Stimulated activated memory B cell treated with anti-CD40 and anti-IgM and Interleukin-4, amounts not matched to agents 10 μg/mL and 1 μg/mL and 100 μg/mL, for 72 hours (primary cell): ENCODE measurements at places on chromosomes 12 and 14.

- no peak overlapping the region for H3K4me3 ChIP-seq
- H3K27me3 ChIP-seq: no peaks in the 10 kb centered on the region
- no peak overlapping the region for H3K27ac ChIP-seq
- H3K4me1 ChIP-seq: peaks cover 15% of the 10 kb centered on the region
- H3K36me3 ChIP-seq: no peaks in the 10 kb centered on the region
These were observed 1283.2 kb downstream of the TMEM121 start for GRCh38 chr14:106809615-106810014.

DNA sequence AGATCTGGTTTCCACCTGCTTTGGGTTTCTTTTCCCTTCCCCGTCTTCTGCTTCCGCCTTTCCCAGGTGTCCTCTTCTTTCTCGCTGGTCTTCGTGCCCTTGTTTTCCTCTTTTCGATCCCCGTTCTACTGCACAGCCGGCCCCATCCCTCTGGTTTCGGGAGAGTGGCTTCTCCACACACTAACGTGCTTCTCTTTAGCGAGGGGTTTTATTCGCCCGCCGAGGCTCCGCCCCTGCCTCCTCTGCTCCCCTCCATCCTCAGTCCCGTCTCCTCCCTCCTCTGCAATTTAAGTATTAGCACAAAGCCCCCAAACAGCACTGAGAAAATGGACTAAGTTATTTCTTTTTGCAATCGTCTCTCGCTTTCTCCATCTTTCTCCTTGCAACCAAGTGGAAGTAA lies at the start of gene SLC7A8:
TSS of gene SLC7A8 (minus strand) at position 182 of the 400 bp plus-strand sequence. CDS start 746 bp downstream, outside the sequence.
- H3K4me1 ChIP-seq: no peaks in the 10 kb centered on the region
- H3K27ac ChIP-seq: no peak within 1 kb of the TSS
- H3K27me3 ChIP-seq: peaks cover 9% of the 10 kb centered on the region
- H3K4me3 ChIP-seq: no peak within 1 kb of the TSS

- no peak overlapping the region for H3K4me3 ChIP-seq
- no peaks in the 10 kb centered on the region for H3K36me3 ChIP-seq
- H3K27me3 ChIP-seq: peaks cover 9% of the 10 kb centered on the region
- no peaks in the 10 kb centered on the region for H3K4me1 ChIP-seq
These were observed 64.0 kb downstream of the SPTSSA start for GRCh38 chr14:34398024-34398423.

GRCh38 chr12:2439332-2440100 lies 355.3 kb upstream of the FKBP4 start:
- H3K4me1 ChIP-seq: no peaks in the 10 kb centered on the region
- H3K27ac ChIP-seq: no peak overlapping the region
- peaks cover 21% of the 10 kb centered on the region for H3K27me3 ChIP-seq
- peak; percentile 22 for ATAC-seq
- H3K4me3 ChIP-seq: no peak overlapping the region

- H3K36me3 ChIP-seq: peaks cover 9% of the 10 kb centered on the region
- H3K27ac ChIP-seq: no peak overlapping the region
- H3K4me1 ChIP-seq: peaks cover 14% of the 10 kb centered on the region
- no peak overlapping the region for H3K4me3 ChIP-seq
These were observed 74.7 kb downstream of the RPS6KA5 start for GRCh38 chr14:90985601-90986242.

DNA sequence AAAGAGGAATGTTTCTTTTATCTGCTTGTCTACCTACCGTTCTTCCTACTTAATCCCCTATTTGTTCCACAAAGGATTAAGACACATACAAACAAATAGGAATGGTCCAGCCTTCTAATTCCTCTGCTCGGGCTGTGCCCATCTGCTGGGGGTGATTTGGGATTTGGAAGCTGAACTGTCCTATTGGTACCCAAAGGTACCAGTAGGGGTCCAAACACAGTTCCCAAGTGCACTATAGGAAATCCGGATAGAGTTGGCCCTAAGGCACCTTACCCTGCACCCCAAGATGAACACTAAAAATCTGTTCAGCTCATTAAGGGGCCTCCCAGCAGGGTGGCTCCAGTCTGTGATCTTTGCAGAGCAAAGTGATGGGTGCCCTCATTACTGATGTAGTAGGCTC lies 566.9 kb downstream of the NRXN3 start:
- ATAC-seq: no peak
- H3K4me1 ChIP-seq: no peaks in the 10 kb centered on the region
- H3K27me3 ChIP-seq: no peaks in the 10 kb centered on the region
- no peak overlapping the region for H3K27ac ChIP-seq

- peak; percentile 24 for ATAC-seq
- peak overlapping the region; percentile 65 for H3K4me3 ChIP-seq
- H3K27ac ChIP-seq: peak overlapping the region; percentile 90
These were observed 1.9 kb upstream of the BAZ2A start for GRCh38 chr12:56631790-56632700.

DNA sequence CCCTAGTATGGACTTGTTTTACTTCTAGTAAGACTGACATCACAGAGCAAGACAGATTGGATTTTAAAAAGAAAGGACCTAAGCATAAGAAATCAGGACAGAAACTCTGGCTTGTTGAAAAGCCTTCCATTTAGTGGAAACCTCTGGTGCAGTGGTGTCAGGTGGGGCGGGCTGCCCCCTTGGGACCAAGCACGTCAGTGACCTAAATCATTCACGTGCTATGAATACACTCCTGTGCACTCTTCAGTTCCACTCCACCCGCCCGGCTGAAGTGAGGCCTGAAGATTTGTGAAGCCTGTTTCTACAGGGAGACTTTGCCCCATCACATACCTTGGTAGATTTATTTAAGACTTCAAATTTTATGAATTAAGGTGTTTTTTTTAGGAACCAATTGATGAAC lies 58.2 kb upstream of the STRN3 start:
- peaks cover 8% of the 10 kb centered on the region for H3K4me1 ChIP-seq
- peak overlapping the region; percentile 48 for H3K27ac ChIP-seq
- no peak overlapping the region for H3K4me3 ChIP-seq
- H3K27me3 ChIP-seq: no peaks in the 10 kb centered on the region

DNA sequence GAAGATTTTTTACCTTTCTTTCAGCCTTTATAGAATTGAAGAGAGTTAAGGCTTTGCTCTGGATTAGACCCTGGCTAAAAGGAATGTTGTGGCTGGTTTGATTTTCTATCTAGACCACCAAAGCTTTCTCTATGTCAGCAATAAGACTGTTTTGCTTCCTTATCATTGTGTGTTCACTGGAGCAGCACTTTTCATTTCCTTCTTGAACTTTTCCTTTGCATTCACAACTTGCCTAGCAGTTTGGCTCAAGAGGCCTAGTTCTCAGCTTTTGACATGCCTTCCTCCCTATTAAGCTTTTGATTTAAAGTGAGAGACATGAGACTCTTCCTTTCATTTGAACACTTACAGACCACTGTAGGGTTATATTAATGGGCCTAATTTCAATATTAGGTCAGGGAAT lies 64.1 kb upstream of the USP15 start:
- no peak overlapping the region for H3K4me3 ChIP-seq
- peaks cover 28% of the 10 kb centered on the region for H3K4me1 ChIP-seq
- peak; percentile 47 for ATAC-seq

DNA sequence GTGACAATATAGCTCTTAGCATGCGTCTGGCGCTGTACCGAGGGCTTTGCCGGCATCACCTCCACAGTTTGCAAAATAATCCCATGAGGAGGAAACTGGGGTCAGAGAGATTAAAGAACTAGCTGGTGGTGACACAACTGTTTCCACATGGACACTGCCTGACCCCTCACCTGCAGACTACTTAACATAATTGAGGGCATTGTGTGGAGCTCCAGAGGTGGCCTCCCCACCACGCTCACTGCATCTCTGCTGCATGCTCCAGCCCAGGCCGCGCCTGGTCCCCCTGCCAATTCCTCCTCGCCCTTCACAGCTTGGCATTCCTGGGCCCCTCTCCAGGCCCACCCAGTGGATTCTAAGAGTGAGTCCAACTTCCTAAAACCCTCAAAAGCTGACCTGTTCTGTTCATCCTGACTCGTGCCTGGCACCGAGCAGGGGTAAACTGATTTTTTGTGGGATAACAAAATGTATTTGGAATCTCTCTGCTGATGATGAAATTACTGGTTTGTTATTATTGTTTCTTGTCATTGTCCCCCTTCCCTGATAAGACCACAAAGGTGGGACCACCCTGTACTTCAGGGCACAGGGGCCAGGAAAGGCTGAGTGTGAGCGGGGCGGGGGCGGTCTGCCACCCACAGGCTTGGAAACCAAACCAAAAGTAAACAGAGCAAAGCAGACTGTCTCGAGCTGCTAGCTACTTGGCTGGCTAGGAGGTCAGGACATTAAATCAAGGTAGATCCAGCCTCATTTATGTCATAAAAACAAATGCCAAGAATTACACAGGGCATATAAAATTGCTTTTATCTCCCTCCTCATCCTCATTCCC lies 40.6 kb downstream of the CHGA start:
- no peaks in the 10 kb centered on the region for H3K27me3 ChIP-seq
- H3K27ac ChIP-seq: no peak overlapping the region
- ATAC-seq: no peak
- H3K4me1 ChIP-seq: peaks cover 27% of the 10 kb centered on the region
- peaks cover 28% of the 10 kb centered on the region for H3K36me3 ChIP-seq

DNA sequence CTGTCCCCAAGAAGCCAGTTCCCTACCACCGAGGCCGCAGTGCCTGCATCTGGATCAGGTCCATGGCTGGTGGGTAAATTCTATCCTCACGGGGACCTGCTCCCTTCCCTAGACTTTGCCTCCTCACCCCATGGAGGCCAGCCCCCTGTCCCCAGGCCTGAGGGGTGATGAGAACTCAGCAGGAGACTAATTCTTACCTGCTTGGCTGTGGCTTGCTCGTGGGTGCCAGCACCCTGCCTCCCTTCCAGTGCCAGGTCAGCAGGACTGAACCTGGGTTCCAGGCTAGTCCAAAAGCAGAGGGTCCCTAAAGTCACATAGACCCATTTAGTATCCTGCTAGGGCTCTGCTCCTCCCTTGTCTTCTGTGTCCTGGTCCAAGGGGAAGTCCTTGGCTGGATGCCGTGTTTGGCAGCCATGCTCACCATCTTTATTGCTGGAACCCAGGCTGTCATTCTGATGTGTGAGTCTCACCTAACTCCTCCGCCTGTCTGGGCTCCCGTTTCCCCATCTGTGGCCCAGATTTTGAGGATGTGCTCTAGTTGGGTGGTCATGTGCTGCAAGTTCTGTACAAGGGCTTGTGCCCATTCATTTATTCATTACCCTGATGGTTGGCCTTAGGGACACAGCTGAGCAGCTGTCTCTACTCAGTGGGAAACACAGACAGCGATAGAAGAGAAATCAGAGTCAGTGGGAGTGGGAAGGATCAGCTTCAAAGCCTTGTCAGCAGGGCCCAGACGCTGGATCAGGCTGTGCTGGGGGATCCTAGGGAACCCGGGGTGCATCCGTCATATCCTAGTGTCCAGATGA lies 949 bp downstream of the PLBD2 start:
- peaks cover 8% of the 10 kb centered on the region for H3K36me3 ChIP-seq
- no peaks in the 10 kb centered on the region for H3K27me3 ChIP-seq
- peak; percentile 15 for ATAC-seq
- peaks cover 20% of the 10 kb centered on the region for H3K4me1 ChIP-seq
- peak overlapping the region; percentile 79 for H3K27ac ChIP-seq

DNA sequence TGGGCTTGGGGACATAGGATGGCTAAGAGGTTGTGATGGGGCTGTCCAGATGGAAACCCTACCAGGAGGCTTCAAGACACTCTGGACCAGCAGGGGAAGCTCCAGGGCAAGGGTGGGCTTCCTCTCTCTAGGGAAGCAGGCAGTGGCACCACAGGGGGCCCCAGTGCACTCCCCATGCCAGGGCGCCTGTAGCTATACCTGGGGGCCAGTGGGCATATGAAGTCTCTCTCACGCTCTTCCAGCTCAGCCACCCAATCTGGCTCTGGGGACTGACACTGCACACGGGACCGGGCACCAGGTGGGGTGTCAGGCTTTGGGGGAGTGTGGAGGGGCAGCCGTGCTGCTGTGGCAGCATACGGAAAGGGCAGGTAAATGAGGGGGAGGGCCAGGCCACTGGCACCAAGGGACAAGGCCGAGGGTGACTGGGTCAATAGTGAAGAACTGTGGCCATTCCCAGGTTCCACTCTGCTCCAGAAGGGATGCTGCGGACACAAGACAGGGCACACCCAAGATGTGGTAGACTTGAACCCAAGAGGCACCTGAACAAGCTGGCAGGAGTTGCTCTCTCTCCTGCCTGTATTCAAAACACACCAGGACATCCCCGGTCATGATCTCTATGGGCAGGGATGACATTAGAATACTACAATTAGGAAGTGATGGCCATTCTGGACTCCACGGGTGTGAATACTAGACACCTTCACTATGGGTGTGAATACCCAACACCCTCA lies 27.5 kb downstream of the RFLNA start:
- H3K4me1 ChIP-seq: no peaks in the 10 kb centered on the region
- H3K4me3 ChIP-seq: no peak overlapping the region
- no peak overlapping the region for H3K27ac ChIP-seq
- H3K27me3 ChIP-seq: no peaks in the 10 kb centered on the region

GRCh38 chr12:64707926-64708325 lies 51.3 kb downstream of the GNS start:
- peaks cover 4% of the 10 kb centered on the region for H3K4me1 ChIP-seq
- H3K36me3 ChIP-seq: peaks cover 36% of the 10 kb centered on the region
- no peaks in the 10 kb centered on the region for H3K27me3 ChIP-seq
- H3K4me3 ChIP-seq: no peak overlapping the region

GRCh38 chr12:8813572-8814357 lies 8.7 kb upstream of the A2ML1 start:
- no peaks in the 10 kb centered on the region for H3K36me3 ChIP-seq
- no peak overlapping the region for H3K4me3 ChIP-seq
- no peak for ATAC-seq
- H3K27me3 ChIP-seq: no peaks in the 10 kb centered on the region
- H3K27ac ChIP-seq: no peak overlapping the region

GRCh38 chr14:67643713-67644112 lies 24.0 kb downstream of the ARG2 start:
- H3K4me3 ChIP-seq: no peak overlapping the region
- H3K27ac ChIP-seq: peak overlapping the region; percentile 42
- no peak for ATAC-seq
- H3K27me3 ChIP-seq: no peaks in the 10 kb centered on the region

GRCh38 chr14:79712302-79712950 lies 498.9 kb downstream of the DIO2 start:
- H3K27ac ChIP-seq: no peak overlapping the region
- no peaks in the 10 kb centered on the region for H3K27me3 ChIP-seq
- H3K36me3 ChIP-seq: no peaks in the 10 kb centered on the region
- no peak overlapping the region for H3K4me3 ChIP-seq
- H3K4me1 ChIP-seq: no peaks in the 10 kb centered on the region

DNA sequence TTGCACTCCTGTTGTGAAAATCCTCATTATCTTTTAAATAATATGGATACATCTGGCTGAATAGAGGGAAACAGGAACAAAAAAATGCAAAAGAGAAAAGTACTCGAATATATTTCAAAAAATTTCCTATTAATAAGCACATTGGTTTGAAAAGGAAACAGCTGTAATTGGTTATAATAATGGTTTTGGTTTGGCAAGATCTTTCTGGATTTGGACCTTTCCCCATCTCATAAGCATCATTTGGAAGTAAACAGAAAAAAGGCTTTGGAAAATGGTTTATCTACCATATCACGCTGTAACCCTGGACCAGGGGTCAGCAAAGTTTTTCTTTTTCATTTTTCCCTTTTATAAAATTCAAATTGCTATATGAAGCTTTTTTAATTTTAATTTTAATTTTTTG lies 2.8 kb upstream of the NINJ2 start:
- peak overlapping the region; percentile 88 for H3K27ac ChIP-seq
- no peaks in the 10 kb centered on the region for H3K27me3 ChIP-seq

- H3K4me1 ChIP-seq: no peaks in the 10 kb centered on the region
- no peak overlapping the region for H3K27ac ChIP-seq
- H3K4me3 ChIP-seq: no peak overlapping the region
These were observed 618.5 kb downstream of the NRXN3 start for GRCh38 chr14:78788467-78789360.
